ENCODE measurements at places on chromosomes 1 and 21.

DNA sequence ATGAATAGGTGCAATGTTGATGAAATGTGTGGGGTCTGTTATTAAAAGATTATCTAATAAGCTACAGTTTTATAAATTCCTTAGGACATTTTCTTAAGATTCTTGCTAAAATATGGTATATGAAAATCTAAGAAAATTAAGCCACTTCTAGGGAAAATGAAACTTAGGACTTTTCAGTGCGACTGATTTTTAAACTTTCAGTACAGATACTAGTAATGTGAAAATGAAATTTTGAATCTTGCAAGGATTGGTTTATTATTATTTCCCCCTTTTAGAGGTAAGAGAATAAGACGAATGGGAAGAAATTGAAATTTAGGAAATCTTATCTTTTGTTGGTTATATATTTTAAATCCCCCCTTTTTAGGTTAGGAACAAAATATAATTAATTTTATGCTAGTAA, 16.4 kb downstream of the CAPZA1 start:
- no peak overlapping the region for H3K4me3 ChIP-seq
- no peak for DNase-seq
- peaks cover 14% of the 10 kb centered on the region for H3K36me3 ChIP-seq
- H3K27me3 ChIP-seq: no peaks in the 10 kb centered on the region
- peaks cover 68% of the 10 kb centered on the region for H3K4me1 ChIP-seq
- peak overlapping the region; percentile 23 for H3K27ac ChIP-seq

DNA sequence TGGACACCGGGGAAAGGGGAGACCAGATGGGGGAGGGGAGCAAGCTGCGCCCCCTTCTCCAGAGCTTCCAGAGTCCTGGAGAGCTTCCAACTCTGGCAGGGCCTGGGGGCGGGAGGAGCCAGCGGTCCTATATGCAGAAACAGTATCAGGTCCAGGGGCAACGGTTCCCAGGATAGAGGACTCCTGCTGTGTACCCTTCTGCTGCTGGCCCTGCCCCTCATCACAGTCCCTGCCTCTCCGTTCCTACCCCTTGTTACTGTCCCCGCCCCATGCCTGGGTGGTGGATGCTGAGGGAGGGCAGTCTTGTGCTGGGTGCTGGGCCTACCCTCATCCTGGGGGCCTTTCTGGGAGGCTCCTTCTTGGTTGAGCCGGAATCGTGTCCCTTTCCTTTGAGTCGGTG, 19.2 kb upstream of the PEX10 start:
- no peak overlapping the region for H3K4me3 ChIP-seq
- H3K36me3 ChIP-seq: no peaks in the 10 kb centered on the region
- H3K4me1 ChIP-seq: no peaks in the 10 kb centered on the region
- no peak overlapping the region for H3K27ac ChIP-seq

DNA sequence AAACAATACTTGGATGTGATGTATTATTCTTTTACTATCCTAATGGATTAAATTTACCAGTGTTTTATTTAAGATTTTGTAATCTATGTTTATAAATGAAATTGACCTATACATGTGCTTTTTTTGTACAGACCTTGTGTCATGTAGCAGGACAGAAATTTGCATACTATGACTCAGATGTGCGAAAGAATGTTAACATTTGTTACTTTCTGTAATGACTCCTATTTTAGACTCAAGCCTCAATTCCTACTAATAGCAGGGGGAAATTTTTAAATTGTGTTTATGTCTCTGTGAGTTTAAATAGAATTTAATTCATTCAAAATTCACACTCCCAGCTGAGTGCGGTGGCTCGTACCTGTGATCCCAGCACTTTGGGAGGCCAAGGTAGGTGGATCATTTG, 21.8 kb upstream of the RIMKLA start:
- no peak for DNase-seq
- H3K4me1 ChIP-seq: peaks cover 11% of the 10 kb centered on the region
- no peak overlapping the region for H3K4me3 ChIP-seq

- H3K4me1 ChIP-seq: peaks cover 2% of the 10 kb centered on the region
- H3K4me3 ChIP-seq: no peak overlapping the region
- H3K36me3 ChIP-seq: no peaks in the 10 kb centered on the region
- DNase-seq: no peak
Observed at GRCh38 chr1:48726557-48727215, 50.0 kb downstream of the BEND5 start.

GRCh38 chr1:13943055-13943454, 243.1 kb downstream of the PRDM2 start:
- no peak overlapping the region for H3K27ac ChIP-seq
- no peak for DNase-seq
- H3K4me1 ChIP-seq: no peaks in the 10 kb centered on the region
- H3K36me3 ChIP-seq: peaks cover 4% of the 10 kb centered on the region
- H3K4me3 ChIP-seq: no peak overlapping the region

DNA sequence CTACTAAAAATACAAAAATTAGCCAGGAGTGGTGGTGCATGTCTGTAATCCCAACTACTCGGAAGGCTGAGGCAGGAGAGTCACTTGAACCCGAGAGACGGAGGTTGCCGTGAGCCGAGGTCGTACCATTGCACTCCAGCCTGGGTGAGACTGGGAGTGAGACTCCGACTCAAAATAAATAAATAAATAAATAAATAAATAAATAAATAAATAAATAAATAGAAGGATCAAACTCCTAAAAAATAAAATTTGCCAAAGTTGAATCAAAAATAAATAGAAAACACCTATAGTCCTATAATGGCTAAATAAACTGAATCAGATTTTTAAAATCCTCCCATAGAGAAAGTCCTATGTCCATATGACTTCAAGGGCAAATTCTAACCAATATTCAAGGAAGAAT, 15.2 kb upstream of the PEX19 start:
- no peak overlapping the region for H3K27ac ChIP-seq
- H3K4me3 ChIP-seq: no peak overlapping the region
- no peaks in the 10 kb centered on the region for H3K27me3 ChIP-seq
- no peaks in the 10 kb centered on the region for H3K4me1 ChIP-seq

- H3K4me3 ChIP-seq: peak overlapping the region; percentile 46
- no peak for DNase-seq
- no peaks in the 10 kb centered on the region for H3K36me3 ChIP-seq
- peaks cover 3% of the 10 kb centered on the region for H3K27me3 ChIP-seq
- no peak overlapping the region for H3K27ac ChIP-seq
Observed at GRCh38 chr21:34201481-34201858, 128.1 kb downstream of the MRPS6 start.

DNA sequence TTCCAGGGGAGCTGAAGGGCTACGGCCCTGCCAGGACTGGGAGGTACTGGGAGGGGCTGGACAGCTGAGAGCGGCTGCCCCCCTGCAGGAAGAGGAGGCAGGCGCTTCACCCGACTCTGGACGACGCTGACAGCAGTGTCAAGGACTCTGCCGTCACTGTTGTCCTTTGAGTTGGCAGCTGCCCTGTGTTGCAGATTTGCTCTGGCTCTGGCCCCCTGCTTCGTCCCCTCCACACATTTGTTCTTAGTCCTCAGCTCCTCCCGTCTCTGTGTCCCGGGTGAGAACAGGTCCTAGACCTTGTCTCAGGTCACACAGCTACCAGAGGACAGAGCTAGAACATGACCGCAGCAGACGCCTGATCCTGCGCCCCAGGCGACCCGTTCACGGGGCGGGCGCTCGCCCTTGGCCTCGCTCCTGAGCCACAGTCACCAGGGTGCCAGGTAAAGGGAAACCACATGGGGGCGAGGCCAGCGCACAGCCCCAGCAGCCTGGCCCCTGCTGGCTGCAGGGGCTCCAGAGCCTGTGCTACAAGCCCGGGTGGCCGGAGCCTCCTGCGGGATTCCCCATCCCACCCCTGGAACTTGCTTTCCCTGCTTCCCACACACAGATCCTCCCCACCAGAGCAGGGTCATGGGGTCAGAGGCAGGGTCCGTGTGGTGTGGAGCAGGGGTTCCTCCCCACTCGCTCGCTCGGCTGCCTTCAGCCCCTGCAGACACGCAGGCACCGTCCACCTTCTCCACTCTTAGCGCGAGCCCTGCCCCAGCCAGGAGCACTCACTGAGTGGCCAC, 10.7 kb upstream of the NPHP4 start:
- H3K4me1 ChIP-seq: peaks cover 8% of the 10 kb centered on the region
- no peaks in the 10 kb centered on the region for H3K27me3 ChIP-seq
- H3K4me3 ChIP-seq: no peak overlapping the region
- DNase-seq: no peak
- no peak overlapping the region for H3K27ac ChIP-seq

DNA sequence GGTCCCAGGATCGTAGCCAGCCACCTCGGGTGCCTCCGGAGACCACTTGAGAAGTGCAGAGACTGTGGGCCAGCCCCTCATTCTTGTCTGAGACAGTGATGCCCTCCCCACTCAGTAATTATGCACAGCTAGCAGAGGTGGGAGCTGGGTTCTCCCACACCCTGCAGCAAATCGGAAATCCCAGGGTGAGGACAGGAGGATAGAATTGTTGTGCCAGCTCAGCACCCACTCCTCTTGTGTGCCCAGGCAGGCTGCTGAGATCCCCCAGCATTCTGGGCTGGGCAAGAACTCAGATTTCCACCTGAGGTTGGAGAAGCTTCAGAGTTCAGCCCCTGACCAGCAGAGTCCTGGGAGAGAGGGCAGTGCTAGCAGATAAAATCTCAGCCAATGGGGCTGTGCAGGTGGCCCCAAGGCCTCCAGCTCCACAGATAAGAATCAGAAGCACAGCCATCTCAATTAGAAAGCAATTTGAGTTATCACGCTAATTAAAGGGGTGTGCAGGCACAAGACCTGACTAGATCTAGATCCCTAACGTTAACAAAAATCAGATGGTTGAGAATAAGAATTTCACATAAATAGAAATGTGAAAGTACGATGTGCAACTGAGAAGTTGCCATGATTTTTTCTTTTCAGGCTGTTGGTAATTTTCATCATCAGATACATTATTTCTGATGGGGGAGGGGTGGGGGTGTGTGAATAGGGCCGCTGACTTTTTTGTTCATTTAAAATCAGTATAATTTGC, 45.5 kb upstream of the IRF2BP2 start:
- no peak for DNase-seq
- peaks cover 15% of the 10 kb centered on the region for H3K4me1 ChIP-seq
- H3K36me3 ChIP-seq: no peaks in the 10 kb centered on the region
- no peak overlapping the region for H3K4me3 ChIP-seq
- H3K27me3 ChIP-seq: no peaks in the 10 kb centered on the region
